ENCODE measurements at places on chromosomes 2 and 18.

DNA sequence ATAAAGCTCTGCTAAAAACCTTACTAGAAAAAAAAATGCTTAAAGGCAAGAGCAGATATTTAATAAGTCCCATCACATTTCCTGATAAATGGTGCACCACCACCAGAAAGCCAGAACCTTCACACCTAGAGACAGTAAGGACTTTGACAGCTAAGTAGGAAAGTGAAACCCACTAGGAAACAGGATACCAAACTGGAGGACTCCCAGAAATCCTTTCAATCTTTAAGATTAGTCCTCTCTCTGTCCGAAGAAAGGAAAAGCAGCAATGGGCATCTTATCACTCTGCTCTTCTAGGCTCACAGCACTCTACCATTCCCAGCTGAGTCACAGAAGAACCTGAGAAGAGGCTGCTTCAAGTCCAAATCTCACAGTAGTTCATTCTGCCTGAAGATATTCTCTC is 3.7 kb downstream of the DYM start:
- DNase-seq, result no peak

GRCh38 chr2:72024451-72025175 is 123.0 kb downstream of the CYP26B1 start:
- no peak for DNase-seq

- DNase-seq, result no peak
Observed at GRCh38 chr2:74779265-74779558, 54.7 kb upstream of the HK2 start.

- no peak for DNase-seq
Observed at GRCh38 chr2:85446296-85447221, 28.0 kb downstream of the SH2D6 start.

- DNase-seq, result no peak
Observed at GRCh38 chr2:186036862-186037449, 298.4 kb downstream of the FSIP2 start.

- no peak for DNase-seq
Observed at GRCh38 chr2:71853858-71854257, 293.8 kb downstream of the CYP26B1 start.

GRCh38 chr2:74845217-74845751 is 11.4 kb downstream of the HK2 start:
- DNase-seq, result peak; percentile 79

- no peak for DNase-seq
Observed at GRCh38 chr2:150742094-150742493, 254.6 kb upstream of the RND3 start.

Measured in fibroblast of upper back skin (primary cell).